ENCODE measurements at places on chromosomes 4 and X.

DNA sequence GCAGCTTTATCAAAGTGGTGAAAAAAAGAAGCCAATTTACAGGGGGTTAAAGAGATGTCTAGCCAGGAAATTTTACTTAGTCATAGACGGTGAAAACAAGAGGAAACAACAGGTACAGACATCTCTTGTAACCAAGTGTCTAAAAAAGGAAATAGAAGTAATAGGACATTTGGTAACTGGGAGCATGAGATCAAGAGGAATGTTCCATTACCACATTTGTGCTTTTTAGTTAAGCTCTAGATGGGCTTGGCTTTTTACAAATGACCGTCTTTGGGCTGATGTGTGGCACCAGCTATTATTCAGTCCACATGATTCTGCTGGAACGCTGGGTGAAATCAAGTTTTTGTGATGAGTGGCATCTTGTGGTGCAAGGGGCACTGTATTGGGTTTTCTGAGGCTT lies 179.5 kb downstream of the SMIM20 start:
- no peak for DNase-seq

- no peak for DNase-seq
Measured at GRCh38 chr4:28636971-28637370, 1776.3 kb downstream of the STIM2 start.

DNA sequence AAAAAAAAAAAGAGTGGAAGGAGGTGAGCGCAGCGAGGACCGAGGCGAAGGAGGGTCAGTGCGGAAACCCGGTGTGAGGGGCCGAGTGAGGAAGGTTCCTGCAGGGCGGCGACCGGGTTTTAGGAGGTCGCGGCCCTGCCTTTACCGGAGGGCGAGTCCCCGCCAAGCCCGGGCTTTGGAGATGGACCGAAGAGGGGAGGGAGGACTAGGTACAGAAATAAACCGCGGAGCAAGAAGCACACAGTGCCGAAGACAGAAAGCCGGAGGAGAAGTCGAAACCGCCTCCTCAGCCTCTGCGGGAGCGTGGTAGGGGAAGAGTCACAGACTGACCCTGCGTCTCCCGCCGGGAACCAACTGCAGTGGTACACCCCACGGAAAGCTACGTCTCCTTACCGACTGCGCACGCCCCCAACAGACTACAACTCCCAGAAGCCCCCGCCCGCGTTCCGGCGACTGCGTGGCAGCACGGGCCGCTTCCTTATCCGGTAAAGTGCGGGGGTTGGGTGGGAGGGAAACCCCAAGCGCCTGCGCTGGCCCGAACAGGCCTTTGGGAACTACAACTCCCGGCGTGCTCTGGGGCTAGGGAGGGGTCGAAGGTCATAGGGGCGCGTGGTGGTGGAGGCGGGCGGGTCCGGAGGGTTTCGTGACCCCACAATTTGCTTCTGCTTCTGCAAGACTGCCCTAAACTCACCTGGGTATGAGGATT lies at the start of gene NFXL1:
Gene NFXL1 (minus strand): TSS at position 364 of the 706 bp plus-strand sequence. CDS start 380 bp downstream, outside the sequence.
- peak; percentile 78 for DNase-seq

- DNase-seq: no peak
Measured at GRCh38 chrX:103919270-103919637, 43.2 kb upstream of the TMSB15B start.
